ENCODE measurements at places on chromosomes 3 and 15.

- no peak overlapping the region for H3K27ac ChIP-seq
- no peaks in the 10 kb centered on the region for H3K4me1 ChIP-seq
- no peaks in the 10 kb centered on the region for H3K36me3 ChIP-seq
- no peak for DNase-seq
Observed at GRCh38 chr3:61530355-61530754, 31.0 kb upstream of the PTPRG start.

DNA sequence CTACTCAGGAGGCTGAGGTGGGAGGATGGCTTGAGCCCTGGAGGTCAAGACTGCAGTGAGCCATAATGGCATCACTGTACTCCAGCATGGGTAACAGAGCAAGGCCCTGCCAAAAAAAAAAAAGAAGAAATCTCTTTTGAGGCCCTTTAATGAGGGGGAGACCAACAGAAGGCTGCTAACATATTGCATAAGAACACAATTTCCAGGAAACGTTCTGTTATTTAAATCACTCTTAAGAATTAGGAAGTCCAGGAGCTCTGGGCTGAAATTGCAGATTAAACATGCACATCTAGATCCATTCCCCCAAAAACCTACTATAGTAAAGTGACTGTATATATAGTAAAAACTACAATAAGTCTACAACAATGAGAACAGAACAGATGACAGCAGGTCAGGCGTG is 16.1 kb upstream of the BLM start:
- no peak for DNase-seq
- peak overlapping the region; percentile 17 for H3K27ac ChIP-seq
- H3K36me3 ChIP-seq = no peaks in the 10 kb centered on the region
- no peak overlapping the region for H3K4me3 ChIP-seq
- H3K27me3 ChIP-seq = no peaks in the 10 kb centered on the region
- peaks cover 4% of the 10 kb centered on the region for H3K4me1 ChIP-seq

DNA sequence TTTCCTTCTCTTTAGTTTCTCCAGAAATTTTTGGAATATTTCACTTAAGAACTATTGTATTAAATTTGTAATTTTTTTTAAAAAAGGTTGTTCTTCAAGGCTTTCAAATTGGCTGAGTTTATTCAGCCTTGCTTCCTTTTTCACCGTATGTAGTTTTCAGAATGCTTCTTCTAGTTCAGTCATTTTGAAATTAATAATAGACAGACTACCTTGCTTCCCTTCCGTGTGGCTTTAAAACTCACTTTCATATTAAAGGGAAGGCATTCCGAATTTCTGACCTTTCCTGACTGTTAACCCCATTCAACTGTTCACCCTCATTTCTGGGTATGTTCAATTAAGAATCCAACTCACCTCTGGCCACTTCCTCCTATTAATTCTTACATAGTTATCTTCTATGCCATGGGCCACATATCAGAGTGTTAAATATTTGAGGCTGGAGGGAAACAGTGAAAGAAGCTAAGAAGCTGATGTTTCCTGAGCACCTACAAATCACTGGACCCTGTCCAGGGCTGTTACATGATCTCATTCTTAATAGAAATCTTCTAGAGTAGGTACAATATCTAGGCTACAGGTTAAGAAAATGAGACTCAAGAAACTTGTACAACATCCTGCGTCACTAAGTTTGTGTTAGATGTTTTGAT is 237.5 kb downstream of the P3H2 start:
- no peak overlapping the region for H3K4me3 ChIP-seq
- no peaks in the 10 kb centered on the region for H3K4me1 ChIP-seq
- H3K36me3 ChIP-seq = no peaks in the 10 kb centered on the region
- no peak overlapping the region for H3K27ac ChIP-seq

- no peaks in the 10 kb centered on the region for H3K36me3 ChIP-seq
- peaks cover 2% of the 10 kb centered on the region for H3K4me1 ChIP-seq
- no peak overlapping the region for H3K27ac ChIP-seq
- no peak for DNase-seq
- no peaks in the 10 kb centered on the region for H3K27me3 ChIP-seq
- no peak overlapping the region for H3K4me3 ChIP-seq
Observed at GRCh38 chr3:72418856-72419255, 429.4 kb downstream of the SHQ1 start.

DNA sequence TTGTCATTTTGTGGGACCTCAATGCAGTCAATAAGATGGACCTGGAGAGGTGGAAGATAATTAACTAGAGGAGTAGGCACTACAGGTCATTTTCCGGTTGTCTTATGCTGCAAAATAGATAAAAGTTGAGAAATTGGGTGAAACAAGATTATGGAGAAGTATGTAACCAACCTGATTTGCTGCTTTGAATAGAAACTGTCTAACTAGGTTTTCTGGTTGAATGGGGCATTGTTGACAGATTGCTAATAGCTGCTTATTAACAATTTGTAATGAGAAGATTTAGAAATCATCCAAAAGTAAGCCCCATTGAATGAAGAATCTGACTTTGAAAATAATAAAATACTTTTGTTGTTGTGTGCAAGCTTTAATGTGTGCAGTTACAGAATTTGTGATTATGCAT is 26.2 kb downstream of the PIAS1 start:
- no peak overlapping the region for H3K4me3 ChIP-seq
- H3K27ac ChIP-seq = no peak overlapping the region
- peaks cover 62% of the 10 kb centered on the region for H3K4me1 ChIP-seq
- no peaks in the 10 kb centered on the region for H3K36me3 ChIP-seq

- H3K4me3 ChIP-seq = no peak overlapping the region
- no peak overlapping the region for H3K27ac ChIP-seq
- DNase-seq = no peak
- H3K36me3 ChIP-seq = no peaks in the 10 kb centered on the region
- no peaks in the 10 kb centered on the region for H3K27me3 ChIP-seq
Observed at GRCh38 chr3:71121429-71122167, 461.9 kb downstream of the FOXP1 start.

- H3K27me3 ChIP-seq = no peaks in the 10 kb centered on the region
- H3K36me3 ChIP-seq = no peaks in the 10 kb centered on the region
- no peak overlapping the region for H3K27ac ChIP-seq
- DNase-seq = no peak
- peaks cover 15% of the 10 kb centered on the region for H3K4me1 ChIP-seq
Observed at GRCh38 chr3:29686889-29687592, 406.2 kb downstream of the RBMS3 start.

- H3K4me3 ChIP-seq = no peak overlapping the region
- DNase-seq = no peak
- H3K27ac ChIP-seq = no peak overlapping the region
Observed at GRCh38 chr3:108608750-108609149, 19.2 kb downstream of the DZIP3 start.

GRCh38 chr15:89646416-89647141 is 8.7 kb downstream of the KIF7 start:
- H3K27me3 ChIP-seq = no peaks in the 10 kb centered on the region
- no peaks in the 10 kb centered on the region for H3K36me3 ChIP-seq
- DNase-seq = no peak
- no peak overlapping the region for H3K4me3 ChIP-seq
- no peaks in the 10 kb centered on the region for H3K4me1 ChIP-seq

- H3K4me1 ChIP-seq = peaks cover 8% of the 10 kb centered on the region
- no peak overlapping the region for H3K27ac ChIP-seq
- H3K27me3 ChIP-seq = no peaks in the 10 kb centered on the region
- H3K36me3 ChIP-seq = no peaks in the 10 kb centered on the region
- H3K4me3 ChIP-seq = no peak overlapping the region
- DNase-seq = no peak
Observed at GRCh38 chr3:56928379-56929068, 126.8 kb upstream of the ARHGEF3 start.

GRCh38 chr3:52894756-52895155 is 2.6 kb downstream of the STIMATE start:
- no peak for DNase-seq
- peak overlapping the region; percentile 5 for H3K27ac ChIP-seq
- no peaks in the 10 kb centered on the region for H3K36me3 ChIP-seq
- H3K4me3 ChIP-seq = no peak overlapping the region
- H3K4me1 ChIP-seq = peaks cover 70% of the 10 kb centered on the region
- no peaks in the 10 kb centered on the region for H3K27me3 ChIP-seq

DNA sequence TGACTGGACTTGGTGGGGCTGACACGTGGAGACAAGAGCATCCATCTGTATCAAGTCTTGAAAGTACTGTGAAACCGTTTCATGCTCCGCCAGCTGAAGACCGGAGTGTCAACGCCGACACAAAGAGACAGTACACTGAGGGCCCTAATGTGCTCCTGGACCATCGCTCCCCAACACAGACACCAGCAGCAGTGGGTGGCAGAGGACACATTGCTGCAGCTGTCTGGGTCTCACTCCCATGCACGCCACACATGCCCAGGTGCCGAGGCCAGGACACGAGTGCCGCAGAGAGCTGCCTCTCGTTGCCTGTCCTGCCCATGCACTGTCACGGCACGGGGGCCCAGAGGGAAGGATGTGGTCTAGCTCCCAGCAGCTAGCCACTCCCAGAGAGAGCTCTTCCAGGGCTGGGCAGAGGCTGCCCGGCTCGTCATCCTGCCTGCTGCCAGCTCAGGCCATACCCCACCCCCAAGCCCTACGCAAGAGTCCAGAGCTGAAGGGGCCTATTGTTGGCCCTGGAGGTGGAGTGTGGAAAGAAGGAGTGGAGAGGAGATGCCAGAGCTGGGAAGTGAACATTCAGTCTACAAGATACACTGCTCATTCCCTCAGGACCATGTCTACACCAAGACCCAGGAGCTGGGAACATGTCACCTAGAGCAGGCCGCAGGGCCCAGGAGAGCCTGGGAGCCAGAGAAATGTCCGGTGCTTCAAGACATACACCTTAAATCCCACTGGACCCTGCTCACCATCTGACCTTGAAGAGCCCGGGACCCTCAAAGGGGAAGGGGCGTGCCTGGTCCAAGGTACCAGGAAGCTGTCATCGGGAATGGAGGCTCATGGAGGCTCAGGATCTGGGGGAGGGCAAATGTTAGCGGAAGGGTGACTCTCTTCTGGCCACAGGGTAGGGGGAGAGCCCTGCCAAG is 7.7 kb downstream of the TNK2 start:
- H3K4me1 ChIP-seq = peaks cover 39% of the 10 kb centered on the region
- peak overlapping the region; percentile 36 for H3K27ac ChIP-seq
- DNase-seq = peak; percentile 84
- no peak overlapping the region for H3K4me3 ChIP-seq
- no peaks in the 10 kb centered on the region for H3K36me3 ChIP-seq
- H3K27me3 ChIP-seq = no peaks in the 10 kb centered on the region

- no peak overlapping the region for H3K4me3 ChIP-seq
- H3K4me1 ChIP-seq = peaks cover 3% of the 10 kb centered on the region
- no peak for DNase-seq
- peak overlapping the region; percentile 56 for H3K27ac ChIP-seq
- no peaks in the 10 kb centered on the region for H3K36me3 ChIP-seq
Observed at GRCh38 chr15:38623744-38624143, 59.1 kb upstream of the RASGRP1 start.

DNA sequence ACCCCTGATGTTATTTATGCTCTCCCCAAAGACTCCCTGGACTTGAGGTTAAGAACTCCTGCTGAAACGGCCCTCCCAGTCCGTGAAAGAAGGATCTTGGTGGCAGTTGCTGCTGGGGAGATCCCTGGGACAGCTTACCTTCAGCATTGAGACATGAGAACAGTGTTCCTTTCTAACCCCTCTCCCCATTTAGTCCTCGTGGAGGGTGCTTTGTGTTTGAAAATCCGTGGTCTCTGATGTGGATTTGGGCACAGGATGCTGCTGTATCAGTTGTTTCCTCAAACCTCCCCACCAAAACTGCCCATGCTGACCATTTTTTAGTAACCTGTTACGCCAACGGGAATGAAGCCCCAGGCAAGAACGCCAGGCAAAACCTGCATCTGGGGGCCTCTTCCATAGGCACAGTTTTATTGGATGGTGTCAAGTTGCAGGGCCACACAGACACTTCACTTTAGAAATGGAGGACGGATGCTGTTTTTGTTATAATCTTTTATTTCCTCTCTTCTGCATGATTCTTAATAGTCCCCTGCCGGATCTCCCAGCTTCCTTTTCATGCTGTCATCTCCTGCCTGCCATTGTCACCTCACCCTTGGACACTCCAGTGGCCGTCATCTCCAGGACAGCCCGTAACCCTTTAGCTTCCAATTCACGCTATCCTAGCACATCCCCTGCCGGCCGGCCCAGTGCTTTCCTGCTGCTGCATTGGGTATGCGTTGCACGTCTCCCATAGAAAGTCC is 31.7 kb upstream of the CEMIP start:
- no peak for DNase-seq
- H3K36me3 ChIP-seq = peaks cover 17% of the 10 kb centered on the region
- no peak overlapping the region for H3K27ac ChIP-seq
- H3K4me1 ChIP-seq = peaks cover 44% of the 10 kb centered on the region

GRCh38 chr15:62063825-62064635 is 2.7 kb upstream of the C2CD4A start:
- H3K4me3 ChIP-seq = no peak overlapping the region
- H3K4me1 ChIP-seq = peaks cover 19% of the 10 kb centered on the region
- H3K36me3 ChIP-seq = no peaks in the 10 kb centered on the region
- peak overlapping the region; percentile 45 for H3K27ac ChIP-seq
- no peaks in the 10 kb centered on the region for H3K27me3 ChIP-seq

DNA sequence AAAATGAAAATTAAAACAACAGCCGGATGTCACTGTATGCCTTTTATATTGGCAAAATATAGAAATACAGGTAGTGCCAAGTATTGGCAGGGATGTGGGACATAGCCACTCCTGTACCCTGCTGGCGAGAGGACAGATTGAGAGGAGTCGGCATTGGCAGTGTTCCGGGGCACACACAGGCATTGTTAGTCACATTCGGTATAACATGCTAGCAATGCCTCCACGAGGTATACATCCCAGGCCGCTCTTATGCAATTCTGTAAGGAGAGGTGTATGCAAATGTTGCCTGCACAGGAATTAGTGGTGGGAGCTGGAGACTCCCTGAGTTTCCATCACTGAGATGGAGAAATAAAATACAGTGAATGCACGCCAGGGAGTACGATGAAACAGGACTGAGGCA is 99.4 kb upstream of the DLG1 start:
- no peak overlapping the region for H3K27ac ChIP-seq
- no peaks in the 10 kb centered on the region for H3K27me3 ChIP-seq
- no peaks in the 10 kb centered on the region for H3K4me1 ChIP-seq

GRCh38 chr3:50337175-50337861 is 3.3 kb downstream of the RASSF1 start:
- no peaks in the 10 kb centered on the region for H3K36me3 ChIP-seq
- peak overlapping the region; percentile 95 for H3K4me3 ChIP-seq
- no peaks in the 10 kb centered on the region for H3K27me3 ChIP-seq
- DNase-seq = peak; percentile 100
- peaks cover 60% of the 10 kb centered on the region for H3K4me1 ChIP-seq

DNA sequence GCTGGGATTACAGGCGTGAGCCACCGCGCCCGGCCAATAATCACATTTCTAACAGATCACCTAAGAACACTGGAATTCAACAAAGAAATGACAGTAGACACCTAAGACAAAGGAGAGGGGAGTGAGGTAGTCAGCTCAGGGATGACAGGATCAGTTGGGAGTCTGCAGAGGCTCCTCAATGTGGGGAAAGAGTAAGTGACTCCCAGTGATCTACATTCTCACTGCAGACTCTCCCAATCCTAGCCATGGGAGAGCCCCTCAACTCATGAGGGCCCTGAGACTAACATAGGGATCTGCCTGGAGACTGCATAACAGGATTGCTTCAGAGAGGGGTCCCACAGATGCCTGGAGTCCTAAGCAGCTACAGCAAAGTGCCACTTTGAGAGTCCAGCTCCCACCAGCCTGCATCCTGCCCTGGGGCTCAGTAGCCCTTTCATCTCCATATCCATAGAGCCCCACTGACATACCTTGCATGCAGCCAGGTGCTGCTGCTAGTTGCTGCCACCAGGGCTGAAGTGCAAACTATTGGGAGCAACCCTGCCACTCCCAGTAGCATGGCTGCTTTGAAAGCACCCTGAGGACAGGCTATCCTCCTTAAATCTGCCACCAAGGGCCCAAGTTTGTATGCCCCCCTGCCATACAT is 21.8 kb upstream of the PFN2 start:
- peaks cover 4% of the 10 kb centered on the region for H3K4me1 ChIP-seq
- no peaks in the 10 kb centered on the region for H3K27me3 ChIP-seq
- H3K36me3 ChIP-seq = no peaks in the 10 kb centered on the region
